ENCODE measurements at places on chromosomes 3 and 15. TPM values are rescaled to one million over a fixed set of nuclear protein-coding genes. Genes with fewer than 3 reads are reported as not detected.

ATP13A5 gene
- total RNA-seq = not detected

DNA sequence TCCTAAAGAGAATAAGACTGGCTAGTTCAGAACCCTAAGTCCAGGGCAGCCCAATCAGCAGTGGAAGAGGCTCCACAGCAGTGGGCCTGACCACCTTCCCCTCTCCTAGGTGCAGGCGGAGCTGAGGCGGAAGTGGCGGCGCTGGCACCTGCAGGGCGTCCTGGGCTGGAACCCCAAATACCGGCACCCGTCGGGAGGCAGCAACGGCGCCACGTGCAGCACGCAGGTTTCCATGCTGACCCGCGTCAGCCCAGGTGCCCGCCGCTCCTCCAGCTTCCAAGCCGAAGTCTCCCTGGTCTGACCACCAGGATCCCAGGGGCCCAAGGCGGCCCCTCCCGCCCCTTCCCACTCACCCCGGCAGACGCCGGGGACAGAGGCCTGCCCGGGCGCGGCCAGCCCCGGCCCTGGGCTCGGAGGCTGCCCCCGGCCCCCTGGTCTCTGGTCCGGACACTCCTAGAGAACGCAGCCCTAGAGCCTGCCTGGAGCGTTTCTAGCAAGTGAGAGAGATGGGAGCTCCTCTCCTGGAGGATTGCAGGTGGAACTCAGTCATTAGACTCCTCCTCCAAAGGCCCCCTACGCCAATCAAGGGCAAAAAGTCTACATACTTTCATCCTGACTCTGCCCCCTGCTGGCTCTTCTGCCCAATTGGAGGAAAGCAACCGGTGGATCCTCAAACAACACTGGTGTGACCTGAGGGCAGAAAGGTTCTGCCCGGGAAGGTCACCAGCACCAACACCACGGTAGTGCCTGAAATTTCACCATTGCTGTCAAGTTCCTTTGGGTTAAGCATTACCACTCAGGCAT is 33.7 kb downstream of the VIPR1 start:
- DNase-seq = no peak

DNA sequence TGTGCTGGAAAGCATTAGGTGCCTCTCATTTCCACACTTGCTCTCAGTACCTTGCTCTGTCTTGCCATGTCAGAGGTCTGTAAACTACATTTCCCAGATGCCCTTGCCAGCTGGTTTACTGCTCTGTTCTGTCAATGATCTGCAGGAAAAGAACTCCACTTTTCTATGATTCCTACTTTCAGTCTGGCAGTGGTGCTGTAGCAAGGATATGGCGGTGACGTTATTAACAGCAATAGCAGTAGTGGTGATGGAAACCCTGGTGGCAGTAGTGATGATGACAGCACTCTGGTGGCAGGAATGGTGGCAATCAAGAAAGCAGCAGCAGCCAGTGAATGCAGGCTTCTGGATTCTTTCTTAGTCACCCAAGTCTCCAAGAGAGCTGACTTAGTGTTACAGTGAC is 665.2 kb downstream of the DIPK2A start:
- DNase-seq = no peak

GRCh38 chr3:104992676-104993075 is 374.0 kb upstream of the ALCAM start:
- no peak for DNase-seq

- DNase-seq = no peak
Observed at GRCh38 chr3:7752005-7752404, 749.6 kb upstream of the LMCD1 start.

DNA sequence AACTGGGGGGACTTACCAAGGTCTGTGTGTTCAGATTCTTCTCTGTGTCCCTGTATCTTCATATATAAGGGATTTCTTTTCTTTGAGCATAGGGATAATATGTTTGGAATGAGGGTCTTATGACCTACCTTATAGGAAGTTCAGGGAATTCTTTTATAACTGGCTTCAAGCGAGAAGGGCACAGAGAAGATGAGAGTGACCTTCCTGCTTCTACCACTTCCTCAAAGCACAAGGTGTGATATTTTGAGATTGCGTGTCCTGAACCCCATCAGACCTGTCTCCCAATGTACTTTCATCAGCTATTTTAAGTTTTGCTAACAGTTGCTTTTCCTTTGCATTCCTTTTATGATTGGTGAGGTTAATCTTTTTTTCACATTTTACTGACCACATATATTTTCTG is 3.1 kb upstream of the PSMD6 start:
- no peak for DNase-seq

DNA sequence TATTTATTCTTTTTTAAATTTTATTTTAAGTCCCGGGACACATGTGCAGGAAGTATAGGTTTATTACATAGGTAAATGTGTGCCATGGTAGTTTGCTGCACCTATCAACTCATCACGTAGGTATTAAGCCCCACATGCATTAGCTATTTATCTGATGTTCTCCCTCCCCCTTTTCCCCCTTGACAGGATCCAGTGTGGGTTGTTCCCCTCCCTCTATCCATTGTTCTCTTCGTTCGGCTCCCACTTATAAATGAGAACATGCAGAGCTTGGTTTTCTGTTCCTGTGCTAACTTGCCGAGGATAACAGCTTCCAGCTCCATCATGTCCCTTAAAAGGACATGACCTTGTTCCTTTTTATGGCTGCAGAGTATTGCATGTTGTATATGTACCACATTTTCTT is 220.3 kb downstream of the OCA2 start:
- DNase-seq = no peak

DNA sequence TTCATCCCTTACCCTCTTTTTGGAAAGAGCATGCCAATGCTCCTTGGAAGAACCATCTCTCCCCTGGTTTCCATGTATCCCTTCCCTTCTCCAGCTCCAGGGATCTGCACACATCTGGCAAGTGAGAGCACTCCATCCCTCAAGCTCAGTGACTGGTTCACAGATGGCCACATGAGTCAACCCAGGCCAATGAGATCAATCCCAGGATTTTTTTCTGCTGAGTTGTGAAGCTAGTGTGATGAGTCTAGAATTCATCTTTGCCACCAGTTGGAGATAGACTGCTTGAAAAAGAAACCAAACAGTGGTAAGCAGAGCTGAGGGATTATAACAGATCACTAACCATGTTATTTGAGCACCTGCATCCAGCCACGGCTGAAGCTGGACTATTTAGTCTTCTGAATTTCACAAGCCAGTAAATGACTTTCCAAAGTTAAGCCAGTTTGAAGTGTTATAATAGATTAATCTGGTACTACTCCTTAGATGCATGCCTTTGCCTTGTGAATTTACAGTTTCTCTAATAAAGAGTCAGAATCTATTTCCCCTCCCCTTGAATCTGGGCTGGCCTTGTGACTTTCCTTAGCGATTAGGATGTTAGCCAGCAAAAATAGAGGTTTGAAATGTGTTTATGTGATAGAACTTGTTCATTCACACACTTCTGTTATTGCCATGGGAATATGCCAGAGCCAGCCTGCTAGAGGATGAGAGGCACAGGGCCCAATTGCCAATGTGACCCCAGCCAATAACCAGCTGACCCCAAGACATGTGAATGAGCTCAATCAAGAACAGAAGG is 159.8 kb downstream of the WNT5A start:
- DNase-seq = no peak

DNA sequence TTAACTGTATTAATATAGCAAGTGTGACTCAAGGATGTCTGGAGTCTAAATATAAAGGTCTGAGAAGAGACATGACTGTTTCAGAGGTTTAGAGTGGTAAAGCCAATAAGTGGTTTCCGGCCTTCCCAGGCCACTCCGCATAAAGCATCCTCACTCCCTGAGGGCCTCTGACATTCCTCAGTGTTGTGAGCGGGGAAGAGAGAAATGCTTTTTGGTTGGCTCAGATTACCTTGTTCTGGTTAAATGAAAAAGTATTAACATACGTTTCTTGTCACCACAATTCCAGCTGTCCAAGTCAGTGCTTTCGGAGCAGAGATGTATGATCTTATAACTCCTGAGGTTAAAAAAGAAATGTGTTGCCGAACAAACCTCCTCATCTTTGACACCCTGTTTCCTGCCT is 103.8 kb downstream of the RBMS3 start:
- no peak for DNase-seq

- no peak for DNase-seq
Observed at GRCh38 chr3:162170581-162170980, 674.0 kb downstream of the OTOL1 start.

GRM2 gene
- total RNA-seq = 0.30 TPM

DNA sequence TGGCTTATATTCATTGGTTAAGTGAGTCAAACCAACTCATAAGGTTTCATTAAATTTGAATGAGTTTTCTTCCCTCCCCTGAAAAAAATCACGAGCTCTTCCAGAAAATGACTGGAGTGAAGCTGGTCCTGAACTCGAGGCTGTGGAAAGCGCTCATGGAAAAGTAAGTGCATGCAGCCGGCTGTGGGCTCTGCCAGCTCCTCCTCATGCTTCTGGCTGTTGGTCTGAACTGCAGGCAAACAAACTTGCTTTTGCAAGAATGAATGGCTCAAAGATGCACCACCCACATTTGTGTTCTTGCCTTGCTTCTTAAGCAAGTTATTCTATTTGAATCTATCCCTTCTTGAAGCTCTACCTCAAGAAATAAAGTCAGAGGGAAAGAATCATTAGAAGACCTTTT is 6.2 kb downstream of the ETV5 start:
- DNase-seq = no peak

GRCh38 chr3:154243353-154243752 is 80.9 kb downstream of the DHX36 start:
- DNase-seq = no peak

DNA sequence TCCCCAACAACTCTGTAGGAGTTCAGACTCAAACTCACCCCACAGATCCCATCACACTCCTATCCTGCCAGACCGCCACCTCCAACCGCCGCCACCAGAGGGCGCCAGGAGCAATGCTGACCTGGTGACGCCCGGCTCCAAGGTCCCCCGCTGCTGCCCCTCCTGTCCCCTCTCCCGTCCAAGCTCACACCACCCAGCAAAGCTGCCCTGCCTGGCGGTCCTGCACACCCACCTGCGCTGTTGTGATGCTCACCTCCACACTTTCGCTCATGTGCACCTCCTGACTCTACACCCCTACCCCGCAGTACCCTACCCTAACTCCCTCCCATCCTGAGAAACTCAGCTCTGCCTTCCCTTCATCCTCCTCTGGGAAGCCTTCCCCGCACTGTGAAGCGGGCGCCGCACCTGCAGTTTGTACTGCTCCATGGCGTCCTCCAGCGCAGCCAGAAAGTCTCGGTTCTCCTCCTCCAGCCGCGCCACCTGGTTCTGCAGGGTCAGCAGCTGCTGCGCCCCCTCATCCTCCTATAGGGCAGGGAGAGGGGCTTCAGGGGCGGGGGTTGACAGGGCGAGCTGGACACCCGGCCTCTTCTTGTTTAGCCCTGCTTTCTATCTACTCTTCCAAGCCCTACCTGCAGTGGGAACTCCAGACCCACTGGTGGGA is 7.9 kb downstream of the KIF7 start:
- DNase-seq = peak; percentile 89

- no peak for DNase-seq
Observed at GRCh38 chr15:101115393-101115785, 136.5 kb downstream of the CHSY1 start.

DNA sequence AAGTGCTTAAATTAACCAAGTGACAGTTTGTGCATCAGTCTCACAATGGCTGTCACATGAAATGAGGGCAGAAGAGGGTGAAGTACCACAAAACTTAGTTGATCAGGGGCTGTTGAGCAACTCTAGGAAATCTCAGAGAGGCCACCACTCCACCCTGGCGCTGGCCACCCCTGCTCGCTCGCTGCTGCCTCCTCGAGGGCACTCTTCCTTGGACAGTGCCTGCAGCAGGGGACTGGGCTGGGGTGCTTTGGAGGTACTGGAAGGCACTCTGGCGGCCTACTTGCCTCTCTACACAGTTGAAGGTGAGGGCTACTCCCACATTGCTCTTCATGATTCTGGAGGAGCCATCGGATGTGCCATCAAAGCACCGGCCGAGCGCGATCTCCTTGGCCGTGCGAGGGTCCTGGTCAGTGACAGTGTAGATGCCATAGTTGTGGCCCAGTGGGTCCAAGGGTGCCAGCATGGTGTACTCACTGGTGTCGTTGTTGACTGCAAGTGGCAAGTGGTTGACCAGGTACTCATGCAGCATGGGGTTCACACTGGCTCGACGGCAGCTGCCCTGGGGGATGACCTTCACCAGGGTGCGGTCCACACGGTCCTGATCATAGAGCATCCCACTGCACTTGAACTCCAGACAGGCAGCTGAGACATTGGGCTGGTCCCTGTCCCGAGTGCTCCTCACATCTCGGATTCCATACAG is 11.6 kb upstream of the CLPX start:
- no peak for DNase-seq

DNA sequence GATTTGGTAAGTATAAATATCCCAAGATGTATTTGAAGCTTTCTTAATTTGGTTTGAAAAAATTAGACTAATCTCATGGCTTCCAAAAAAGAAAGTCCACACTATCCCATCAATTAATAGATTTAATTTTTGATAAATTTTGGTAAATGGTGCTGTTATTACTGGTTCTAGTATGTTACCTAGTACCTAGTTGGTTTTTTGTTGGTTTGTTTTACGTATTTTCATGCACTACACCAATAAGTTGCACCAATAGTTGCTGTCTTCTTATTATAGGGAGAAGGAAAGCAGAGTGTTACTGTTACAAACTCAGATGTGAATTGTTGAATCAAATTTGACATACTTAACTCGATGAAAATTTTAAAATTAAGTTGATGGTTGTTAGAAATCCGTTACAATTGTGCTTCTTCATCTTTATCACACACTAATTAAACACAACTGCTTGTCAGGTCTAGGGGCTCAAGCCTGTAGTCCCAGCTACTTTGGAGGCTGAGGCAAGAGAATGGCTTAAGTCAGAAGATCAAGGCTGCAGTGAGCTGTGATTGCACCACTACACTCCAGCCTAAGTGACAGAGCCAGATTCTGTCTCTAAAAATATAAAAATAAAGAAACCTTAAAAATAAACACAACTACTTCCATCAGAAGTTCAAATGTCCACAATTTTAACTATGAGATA is 23.1 kb upstream of the MBNL1 start:
- no peak for DNase-seq

IL16 gene
- 2.5 TPM for total RNA-seq

DNA sequence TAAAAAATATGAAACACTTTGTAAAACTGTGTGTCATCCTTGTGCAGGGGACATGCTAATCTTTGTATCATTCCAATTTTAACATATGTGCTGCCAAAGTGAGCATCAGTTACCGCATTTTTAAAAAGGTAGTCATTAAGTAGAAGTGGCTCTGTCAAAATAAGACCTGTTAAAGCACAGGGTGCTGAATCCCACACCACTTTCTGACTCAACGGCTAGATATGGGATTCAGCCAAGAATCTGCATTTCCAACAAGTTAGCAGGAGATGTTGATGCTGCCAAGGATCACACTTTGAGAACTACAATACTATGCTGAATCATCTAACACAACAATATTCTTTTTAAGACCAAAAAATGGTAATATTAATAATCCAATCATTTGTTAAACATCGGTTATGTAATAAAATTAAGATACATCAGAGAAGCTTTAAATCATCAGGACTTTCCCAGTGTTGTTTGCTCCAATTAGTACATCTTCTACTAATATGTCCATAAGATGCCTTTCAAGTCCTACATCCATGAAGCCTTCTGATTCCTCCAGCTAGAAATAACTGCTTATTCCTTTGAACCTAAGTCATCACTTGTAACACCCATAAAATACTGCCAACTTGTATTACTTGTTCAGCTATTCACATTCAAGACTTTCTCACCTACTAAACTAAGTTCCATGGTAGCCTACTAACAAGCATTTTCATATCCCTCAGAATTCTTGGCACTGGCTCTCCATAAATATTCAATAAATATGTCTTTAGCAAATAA is 71.1 kb downstream of the TBL1XR1 start:
- no peak for DNase-seq

All from cardiac septum (tissue), 1 donor.